NCI-H2081 treated with DMSO at 0.1 percent for 48 hours (cell line): ENCODE measurements at places on chromosomes 12 and 14.

- DNase-seq = no peak
Measured at GRCh38 chr14:91350813-91351511, 66.7 kb downstream of the CCDC88C start.

DNA sequence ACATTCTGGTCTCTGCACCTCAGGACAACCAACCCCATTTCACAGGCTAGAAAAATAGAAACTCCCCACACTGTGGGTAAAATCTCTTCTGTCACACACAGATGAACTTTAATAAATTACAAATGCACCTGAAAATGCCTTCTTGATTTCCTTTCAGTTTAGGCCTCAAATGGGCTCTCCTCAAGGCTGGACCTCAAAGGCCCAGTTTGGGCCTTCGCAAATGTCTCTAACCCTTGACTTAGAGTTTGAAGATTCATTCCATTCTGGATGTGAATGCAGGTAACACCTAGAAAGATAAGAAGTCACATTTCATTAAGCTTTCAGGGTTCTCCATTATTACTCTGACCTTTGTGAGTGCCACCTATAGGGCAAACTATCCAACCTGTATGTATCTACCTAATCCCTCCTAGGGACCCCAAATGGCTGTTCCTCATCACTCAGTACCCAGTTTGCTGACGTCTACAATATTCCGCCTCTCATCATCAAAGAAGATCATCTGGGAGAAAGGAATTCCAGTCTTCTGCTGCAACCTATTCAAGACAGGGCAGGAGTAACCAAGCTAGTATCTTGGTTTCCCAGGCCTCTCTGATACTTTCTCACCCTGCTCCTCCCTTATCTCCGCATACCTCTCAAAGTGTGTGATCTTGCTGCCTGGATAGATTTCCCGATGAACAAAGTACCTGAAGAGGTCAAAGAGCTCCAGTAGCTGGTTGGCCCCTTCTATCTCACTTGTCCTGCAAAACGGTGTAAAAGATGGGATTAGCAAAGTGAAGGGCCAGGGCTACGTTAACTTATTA lies 776 bp upstream of the CHMP4A start:
- no peak for DNase-seq

DNA sequence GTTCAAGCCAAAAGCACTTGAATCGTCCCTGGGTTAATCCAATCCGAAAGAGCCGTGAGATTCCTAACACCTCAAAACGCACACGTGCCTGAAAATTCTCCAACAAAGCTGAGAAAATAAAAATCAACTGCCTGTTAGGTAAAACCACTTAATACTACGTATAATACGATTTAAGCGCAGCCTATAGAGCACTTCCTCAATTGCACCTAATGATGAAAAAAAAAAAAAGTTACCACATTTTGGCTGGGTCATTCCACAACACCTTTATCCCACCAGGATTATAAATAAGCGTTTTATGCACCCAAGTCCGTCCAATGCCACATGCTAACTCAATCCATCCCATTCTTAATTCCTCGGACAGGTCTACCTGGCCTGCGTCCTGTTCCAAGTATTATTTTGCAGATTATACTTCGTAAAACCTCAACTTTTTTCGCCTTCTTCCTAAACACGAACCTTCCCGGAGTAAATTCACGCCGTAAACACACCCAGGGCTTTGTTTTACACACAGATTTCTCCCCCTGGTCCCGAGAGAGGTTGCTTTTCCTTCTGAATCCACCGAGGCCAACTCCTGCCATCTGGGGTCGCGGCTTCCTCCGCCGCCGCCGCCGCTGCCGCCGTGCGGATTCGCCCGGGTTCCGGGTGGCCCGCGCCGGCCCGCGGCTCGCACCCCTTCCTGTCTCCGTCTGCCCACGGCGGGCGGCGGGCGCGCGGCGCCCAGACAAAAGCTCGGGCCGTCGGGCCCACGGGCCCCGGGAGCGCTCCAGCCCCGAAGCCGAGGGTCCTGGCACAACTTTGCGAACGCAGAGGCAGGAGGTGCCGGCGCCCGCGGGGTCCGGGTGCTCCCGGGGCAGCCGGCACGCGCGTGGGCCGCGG lies 66.2 kb downstream of the RNF34 start:
- no peak for DNase-seq

GRCh38 chr12:129615001-129615400 lies 288.8 kb downstream of the TMEM132D start:
- DNase-seq = no peak

- no peak for DNase-seq
Measured at GRCh38 chr12:129746318-129746717, 157.5 kb downstream of the TMEM132D start.

GRCh38 chr12:14214495-14214894 lies 151.0 kb upstream of the ATF7IP start:
- no peak for DNase-seq

- no peak for DNase-seq
Measured at GRCh38 chr12:11059784-11060183, 2.3 kb downstream of the TAS2R46 start.

DNA sequence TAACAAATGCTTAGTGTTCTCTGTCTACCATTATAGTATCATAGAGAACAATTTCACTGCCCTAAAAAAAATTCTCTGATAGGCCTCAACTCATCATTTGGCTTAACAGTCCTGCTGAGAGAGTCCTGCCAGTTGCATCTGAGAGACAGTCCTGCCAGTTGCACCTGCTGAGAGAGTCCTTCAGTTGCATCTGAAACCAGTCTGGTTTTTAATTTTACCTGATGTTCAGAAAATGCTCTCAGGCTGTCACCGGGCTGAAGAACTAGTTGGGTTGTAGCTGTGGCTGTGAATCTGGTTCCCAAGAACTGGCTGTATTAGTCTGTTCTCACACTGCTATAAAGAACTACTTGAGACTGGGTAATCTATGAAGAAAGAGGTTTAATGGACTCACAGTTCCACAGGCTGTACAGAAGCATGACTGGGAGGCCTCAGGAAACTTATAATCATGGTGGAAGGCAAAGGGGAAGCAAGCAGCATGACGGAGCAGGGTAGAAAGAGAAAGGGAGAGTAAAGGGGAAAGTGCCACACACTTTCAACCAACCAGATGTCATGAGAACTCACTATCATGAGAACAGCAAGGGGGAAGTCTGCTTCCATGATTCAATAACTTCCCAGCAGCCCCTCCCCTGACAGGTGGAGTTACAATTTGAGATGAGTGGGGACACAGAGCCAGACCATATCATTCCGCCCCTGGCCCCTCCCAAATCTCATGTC lies 51.6 kb downstream of the PRKCH start:
- no peak for DNase-seq

GRCh38 chr12:68884251-68884650 lies 48.7 kb downstream of the CPM start:
- no peak for DNase-seq

- DNase-seq = peak; percentile 68
Measured at GRCh38 chr12:85575120-85576096, 260.8 kb downstream of the RASSF9 start.

- no peak for DNase-seq
Measured at GRCh38 chr12:67649261-67649569, 670 bp downstream of the DYRK2 start.

- no peak for DNase-seq
Measured at GRCh38 chr14:94045563-94046345, 19.6 kb downstream of the OTUB2 start.

DNA sequence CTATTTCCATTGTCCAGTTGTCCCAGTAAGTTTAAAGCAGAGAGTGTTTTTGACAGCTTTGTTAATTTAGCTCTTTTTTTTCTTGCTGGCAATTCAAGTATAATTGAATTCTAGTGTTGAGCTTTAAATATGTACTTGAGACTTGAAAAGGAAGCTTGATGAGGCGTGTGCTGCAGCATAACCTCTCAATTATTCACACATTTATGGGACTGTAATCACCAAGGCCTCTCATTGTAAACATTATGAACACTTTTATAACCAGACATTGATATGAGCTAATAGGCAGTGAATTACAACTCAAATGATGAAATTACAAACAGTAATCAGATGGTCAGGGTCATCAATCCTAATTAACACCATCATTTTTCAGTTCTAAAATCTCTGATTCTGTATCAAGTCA lies 378.0 kb upstream of the DDHD1 start:
- no peak for DNase-seq

GRCh38 chr12:70366581-70367257 lies 629 bp downstream of the KCNMB4 start:
- peak; percentile 12 for DNase-seq

GRCh38 chr12:118682656-118683055 lies 298.7 kb upstream of the SRRM4 start:
- no peak for DNase-seq

GRCh38 chr12:94265966-94266745 lies 117.8 kb downstream of the PLXNC1 start:
- no peak for DNase-seq

GRCh38 chr14:31283578-31284252 lies 76.1 kb upstream of the HECTD1 start:
- no peak for DNase-seq

- DNase-seq = no peak
Measured at GRCh38 chr12:13198876-13199275, 2.4 kb downstream of the EMP1 start.

- no peak for DNase-seq
Measured at GRCh38 chr12:41663598-41664265, 475.6 kb downstream of the PDZRN4 start.
